WTC11 (cell line): ENCODE measurements at places on chromosomes 5 and 9.

- DNase-seq = no peak
Observed at GRCh38 chr9:134210511-134210907, 46.1 kb upstream of the RNU6ATAC start.

GRCh38 chr5:150731669-150732242, 27.1 kb downstream of the DCTN4 start:
- DNase-seq = no peak

GRCh38 chr9:134600371-134600770, 41.2 kb upstream of the COL5A1 start:
- DNase-seq = no peak

DNA sequence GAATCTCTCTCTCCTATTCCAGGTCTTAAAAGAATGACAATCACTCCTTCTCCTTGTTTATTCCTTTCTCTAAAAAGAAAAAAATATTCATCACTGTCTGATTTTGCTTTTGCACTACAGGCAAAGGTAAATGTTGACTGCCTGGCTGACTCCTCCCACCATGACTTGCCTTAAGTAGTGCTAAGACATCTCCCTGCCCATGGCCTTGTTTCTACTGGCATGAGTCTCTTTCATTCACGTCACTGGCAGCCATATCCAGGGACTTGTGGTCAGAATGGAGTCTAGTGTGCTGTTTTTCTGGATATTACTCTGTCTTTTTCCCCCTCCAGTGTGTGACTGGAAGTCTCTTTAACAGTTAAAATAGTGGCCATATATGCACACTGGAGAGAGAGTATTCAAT, 522.9 kb upstream of the DAB2 start:
- no peak for DNase-seq

GRCh38 chr9:7287065-7287464, 512.5 kb downstream of the DMAC1 start:
- no peak for DNase-seq

- DNase-seq = no peak
Observed at GRCh38 chr5:122743261-122743660, 31.6 kb upstream of the SNX2 start.

- no peak for DNase-seq
Observed at GRCh38 chr5:115320006-115320405, 23.6 kb upstream of the CCDC112 start.

DNA sequence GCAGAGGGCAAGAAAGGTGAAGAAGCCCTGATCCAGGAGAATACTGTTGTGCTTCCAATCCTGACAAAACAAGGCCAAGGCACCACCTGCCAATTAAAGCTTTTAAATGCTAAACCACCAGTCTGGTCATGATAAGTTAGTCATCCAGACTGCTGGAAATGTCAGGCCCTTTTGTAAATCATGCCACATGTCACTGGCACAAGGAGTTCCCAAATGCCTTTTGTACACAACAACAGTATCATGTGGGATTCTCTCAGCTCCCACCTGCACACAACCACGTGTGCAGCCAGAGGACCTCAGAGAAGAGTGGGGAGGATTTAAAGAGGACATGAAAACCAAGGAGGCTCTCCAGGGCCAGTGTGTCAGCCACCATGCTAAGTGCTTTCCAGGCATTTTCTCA, 99.3 kb downstream of the CDK5RAP2 start:
- no peak for DNase-seq

GRCh38 chr9:88936132-88936531, 55.1 kb upstream of the S1PR3 start:
- no peak for DNase-seq

DNA sequence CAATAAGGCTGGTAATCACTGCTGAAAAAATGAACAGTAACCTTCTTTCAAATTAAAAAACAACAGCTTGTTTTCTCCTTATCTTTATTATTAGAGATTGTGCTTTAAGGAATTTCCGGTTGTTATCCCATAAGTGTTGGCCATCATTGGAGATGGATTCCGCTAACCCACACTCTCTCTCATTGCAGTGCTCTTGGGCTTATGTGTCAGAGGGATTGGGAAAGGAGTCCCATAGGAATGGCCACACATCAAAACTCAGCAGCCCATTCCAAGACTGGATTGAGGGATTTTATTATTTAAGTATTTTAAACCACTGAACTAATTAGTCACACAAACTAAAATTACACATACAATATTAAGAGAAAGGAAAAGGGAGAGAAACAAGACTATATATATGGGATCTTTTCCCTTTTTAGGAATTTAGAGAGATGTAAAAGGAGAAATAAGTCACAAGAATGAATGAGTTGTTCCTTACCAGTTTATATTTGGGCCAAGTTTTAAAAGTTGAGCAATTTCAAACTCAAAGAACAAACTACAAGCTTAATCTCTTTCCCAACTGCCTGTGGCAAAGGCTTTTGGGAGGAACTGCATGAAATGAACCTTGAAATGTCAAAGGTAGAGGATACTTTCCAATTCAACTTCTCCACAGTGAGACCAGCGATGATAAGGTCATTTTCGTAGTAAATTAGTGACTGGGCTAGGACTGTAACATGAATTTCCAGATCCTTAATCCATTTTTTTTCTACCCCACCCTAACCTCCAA, 2.4 kb downstream of the SPINK6 start:
- no peak for DNase-seq

GRCh38 chr5:138978080-138978479, 102.9 kb upstream of the LRRTM2 start:
- no peak for DNase-seq
